ENCODE measurements at places on chromosomes 13 and 19. TPM values are rescaled to one million over a fixed set of nuclear protein-coding genes. Genes with fewer than 3 reads are reported as not detected.

Gene KANK3
- total RNA-seq: 65.7 TPM

Gene CGB8
- total RNA-seq: not detected

Gene GRIN3B
- total RNA-seq: not detected

Gene CYP4F2
- total RNA-seq: not detected

Gene ZNF628
- total RNA-seq: 0.88 TPM

Gene FGF9
- 0.22 TPM for total RNA-seq

Gene PABPC3
- 0.19 TPM for total RNA-seq

Gene IGSF23
- not detected for total RNA-seq

Gene NHLRC3
- total RNA-seq: 32.1 TPM

Gene MISP3
- 1.3 TPM for total RNA-seq

Gene LRRC25
- total RNA-seq: 32.0 TPM

Gene ZSCAN4
- total RNA-seq: not detected

Gene MBD3L3
- total RNA-seq: not detected

Gene ZNF227
- 15.8 TPM for total RNA-seq

Gene HIPK4
- 0.34 TPM for total RNA-seq

Gene ZNF557
- 7.9 TPM for total RNA-seq

Gene ATP4A
- not detected for total RNA-seq

Gene SLAIN1
- total RNA-seq: 8.7 TPM

Gene ZNF738
- total RNA-seq: 5.4 TPM

Gene GNG8
- total RNA-seq: not detected

Gene CEACAM4
- total RNA-seq: 1.9 TPM

Gene SAMD1
- total RNA-seq: 8.6 TPM

Gene PTH2
- total RNA-seq: not detected

Gene CGB5
- not detected for total RNA-seq

Gene OVOL3
- total RNA-seq: not detected
